ENCODE measurements at places on chromosomes 4 and X.

DNA sequence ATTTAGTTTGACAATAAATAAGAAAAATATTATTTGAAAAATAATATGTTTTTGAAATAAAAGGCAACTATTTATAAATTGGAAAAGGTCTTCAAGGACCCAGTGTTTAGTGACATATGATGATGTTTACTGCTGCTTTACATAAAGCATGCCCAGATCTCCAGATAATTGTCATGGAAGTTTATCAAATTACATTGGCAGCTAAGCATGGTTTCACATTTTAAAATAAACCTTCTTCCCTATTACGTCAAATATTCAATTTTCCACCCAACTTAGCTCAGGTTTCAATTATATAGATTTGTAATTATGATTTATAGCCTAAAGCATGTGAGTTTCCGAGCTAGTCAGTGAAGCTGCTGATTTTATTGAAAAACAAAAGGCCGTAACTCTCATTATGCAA lies 417.2 kb downstream of the CFAP47 start:
- no peak for DNase-seq

- DNase-seq, result peak; percentile 78
These were observed 30.6 kb upstream of the NSUN7 start for GRCh38 chr4:40719008-40719623.

GRCh38 chr4:90994851-90995574 lies 867.8 kb downstream of the CCSER1 start:
- no peak for DNase-seq

- DNase-seq, result no peak
These were observed 144.6 kb upstream of the IGFBP7 start for GRCh38 chr4:57254754-57255153.

DNA sequence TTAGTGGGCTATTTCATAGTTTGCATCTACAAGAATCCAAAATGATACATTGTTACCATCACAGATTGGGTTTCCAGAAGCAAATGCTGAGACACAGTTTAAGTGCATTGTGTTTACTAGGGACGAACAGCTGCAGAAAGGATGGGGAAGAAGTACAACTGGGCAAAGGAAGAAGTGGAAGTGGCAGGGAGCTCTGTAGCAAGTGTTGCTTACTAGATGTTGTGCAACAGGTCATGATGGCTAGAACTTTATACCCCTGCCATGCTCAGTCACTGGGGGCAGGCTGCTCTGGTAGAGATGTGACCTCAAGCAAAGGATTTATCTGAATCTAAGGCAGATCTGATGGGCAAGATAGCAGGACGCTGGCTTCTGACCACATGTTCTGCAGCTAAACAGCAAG lies 76.1 kb upstream of the EMCN start:
- no peak for DNase-seq

DNA sequence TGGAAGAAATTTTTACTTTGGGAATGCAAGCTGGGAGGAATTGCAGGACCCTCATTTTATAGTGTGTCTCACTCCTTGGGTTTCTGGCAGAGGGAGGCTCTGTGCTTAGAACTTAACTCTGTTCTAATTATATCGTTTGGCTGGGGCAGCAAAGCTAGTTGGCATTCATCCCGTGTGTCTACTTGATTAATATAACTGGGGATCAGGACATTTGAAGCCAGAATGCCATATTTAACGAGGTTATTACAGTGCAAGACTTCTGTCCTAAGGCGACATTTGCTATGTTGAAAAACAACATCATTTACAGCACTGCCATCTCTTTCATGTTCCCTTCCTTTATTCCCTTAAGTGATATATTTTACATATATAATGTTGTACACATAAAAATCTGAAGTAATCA lies 179.1 kb upstream of the TBC1D9 start:
- DNase-seq, result no peak

DNA sequence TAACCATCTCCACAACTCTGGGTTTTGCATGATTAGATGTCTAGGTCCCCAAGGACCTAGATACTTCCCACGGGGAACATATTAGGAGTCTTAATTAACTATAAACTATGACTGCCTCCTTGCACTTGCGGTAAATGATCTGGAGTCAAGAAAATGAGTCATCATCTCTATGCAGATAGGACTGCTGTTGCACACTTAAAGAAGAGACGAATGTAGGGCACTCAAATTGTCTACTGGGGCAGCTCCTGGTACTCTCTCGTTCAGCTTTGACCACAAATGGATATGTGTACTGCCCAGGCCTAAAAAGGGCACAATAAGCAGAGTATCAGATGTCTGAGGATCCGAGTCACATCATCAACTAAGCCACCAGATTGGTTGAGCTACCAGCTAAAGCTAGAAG lies 1783.4 kb upstream of the AGA start:
- no peak for DNase-seq

GRCh38 chrX:8126092-8126491 lies 45.0 kb downstream of the VCX2 start:
- DNase-seq, result no peak

- DNase-seq, result no peak
These were observed 477.6 kb upstream of the GRID2 start for GRCh38 chr4:91826186-91826585.

- DNase-seq, result no peak
These were observed 10.8 kb downstream of the NOX1 start for GRCh38 chrX:100863326-100863864.

- DNase-seq, result no peak
These were observed 93.2 kb downstream of the WFS1 start for GRCh38 chr4:6362896-6363295.

DNA sequence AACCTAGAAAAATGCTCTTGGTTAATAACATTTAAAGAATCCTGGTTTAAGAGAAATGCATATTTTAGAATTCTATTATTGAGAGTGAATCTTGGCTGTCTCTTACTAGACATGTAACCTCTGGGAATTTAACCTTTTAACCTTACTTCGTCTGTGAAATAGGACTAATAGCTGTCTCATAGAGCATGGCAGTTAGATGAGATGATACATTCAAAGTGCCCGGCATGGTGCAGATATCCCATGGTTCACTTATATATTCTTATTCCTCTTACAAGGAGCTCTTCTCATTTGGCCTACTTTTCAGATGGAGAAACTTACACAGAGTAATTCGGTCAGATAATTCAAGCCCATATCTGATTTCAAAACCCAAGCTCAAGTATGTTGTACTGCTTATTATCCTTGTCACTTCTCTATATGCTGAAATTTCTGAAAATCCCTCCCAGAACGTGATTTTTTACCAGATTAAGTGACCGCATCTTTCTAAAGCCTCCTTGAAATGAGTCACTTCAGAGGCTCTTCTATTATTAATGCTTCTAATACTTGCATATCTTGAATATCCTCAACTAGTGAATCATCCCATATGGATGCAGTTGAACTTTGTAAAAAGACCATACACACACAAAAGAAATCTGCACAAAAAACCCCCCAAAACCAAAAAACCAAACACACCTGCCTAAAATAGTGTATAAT lies 4.9 kb downstream of the CDKN2AIP start:
- DNase-seq, result no peak

- DNase-seq, result no peak
These were observed 2.0 kb downstream of the TMEM165 start for GRCh38 chr4:55397520-55398321.

- DNase-seq, result no peak
These were observed 170.7 kb upstream of the PUDP start for GRCh38 chrX:7318661-7319060.

- DNase-seq, result no peak
These were observed 44.8 kb downstream of the HMGB2 start for GRCh38 chr4:173289353-173289727.

DNA sequence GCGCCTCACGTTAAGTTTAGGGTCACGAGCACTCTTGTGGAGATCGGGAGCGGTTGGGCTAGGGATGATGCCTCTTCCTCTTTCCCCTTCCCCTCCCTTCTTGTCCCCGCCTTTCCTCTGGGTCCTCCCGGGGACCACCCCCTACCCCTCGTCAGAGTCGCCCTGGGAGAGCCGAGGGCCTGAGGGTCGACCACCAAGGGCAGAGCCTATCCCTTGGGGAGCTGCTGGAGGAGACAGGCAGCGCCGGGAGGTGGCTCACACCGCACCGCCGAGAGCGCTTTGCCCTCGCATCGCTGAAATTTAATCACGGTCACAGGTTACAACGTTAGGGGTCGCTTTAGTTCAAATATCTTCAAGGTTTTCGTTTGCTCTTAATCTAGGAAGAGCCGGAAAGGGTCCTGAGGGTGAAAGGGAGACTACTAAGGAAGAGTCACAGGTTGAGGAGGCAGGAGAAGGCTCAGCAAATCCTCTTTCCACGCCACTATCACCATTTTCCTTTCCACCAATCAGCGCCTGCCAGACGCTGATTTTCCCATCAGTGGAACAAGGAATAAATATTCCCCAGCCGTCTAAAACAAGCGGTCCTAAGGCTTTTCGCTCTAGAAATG lies 528 bp upstream of the SNCA start:
- DNase-seq, result peak; percentile 30

DNA sequence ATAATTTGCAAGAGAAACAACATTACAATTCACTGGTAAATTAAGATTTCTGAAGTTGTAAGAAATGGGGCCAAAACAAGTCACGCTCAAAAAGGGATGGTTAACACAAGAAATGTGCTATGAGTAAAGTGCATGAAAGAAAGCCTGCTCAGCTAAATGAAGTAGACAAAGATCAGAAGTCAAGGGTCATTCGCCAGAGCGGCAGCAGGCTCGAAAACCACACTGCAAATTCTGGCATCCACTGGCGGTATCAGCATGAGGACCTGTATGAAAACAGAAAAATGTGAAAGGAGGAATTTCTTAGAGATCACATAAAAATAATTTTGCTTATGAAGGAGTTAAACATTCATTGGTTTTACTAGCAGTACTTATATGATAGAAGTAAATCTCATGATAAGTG lies 49.6 kb downstream of the FBXL5 start:
- no peak for DNase-seq

GRCh38 chr4:168317621-168318020 lies 931 bp downstream of the DDX60 start:
- DNase-seq, result no peak

GRCh38 chr4:20370274-20370673 lies 118.6 kb downstream of the SLIT2 start:
- DNase-seq, result no peak

GRCh38 chr4:153489856-153490558 lies 23.8 kb downstream of the TMEM131L start:
- DNase-seq, result peak; percentile 42

- DNase-seq, result no peak
These were observed 45.1 kb downstream of the OCRL start for GRCh38 chrX:129585167-129585566.

GRCh38 chr4:37445023-37445422 lies 200.5 kb downstream of the NWD2 start:
- DNase-seq, result no peak

DNA sequence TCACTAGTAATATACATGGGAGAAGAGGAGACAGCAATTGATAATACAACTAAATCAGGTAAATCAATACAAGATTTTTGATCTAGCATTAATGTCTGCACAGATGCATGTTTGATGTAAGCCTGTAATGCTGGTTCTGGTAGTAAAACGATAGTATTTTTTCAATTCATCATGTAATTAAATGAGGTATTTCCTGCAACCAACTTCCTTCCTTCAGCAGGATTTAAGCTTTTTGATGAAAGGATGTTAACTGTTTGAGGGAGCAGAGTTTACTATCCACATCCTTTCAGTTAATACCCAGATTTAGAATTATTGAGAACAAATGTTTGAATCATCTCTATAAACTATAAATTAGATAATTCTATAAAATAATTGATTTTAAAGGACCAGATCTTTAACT lies 31.4 kb upstream of the NFKB1 start:
- DNase-seq, result no peak

GRCh38 chrX:129840344-129840743 lies 3.3 kb downstream of the ZDHHC9 start:
- DNase-seq, result no peak

GRCh38 chr4:139682741-139683151 lies 17.1 kb downstream of the MGST2 start:
- DNase-seq, result no peak

- DNase-seq, result no peak
These were observed 3.2 kb downstream of the CCDC160 start for GRCh38 chrX:134240209-134240608.

Data from NCI-H1436 treated with DMSO at 0.1 percent for 48 hours (cell line).